ENCODE measurements at places on chromosomes 4 and X.

- DNase-seq = no peak
These were observed 3.5 kb downstream of the TMEM154 start for GRCh38 chr4:152676052-152676854.

GRCh38 chr4:95835672-95836071, 4.2 kb upstream of the PDHA2 start:
- DNase-seq = peak; percentile 27

DNA sequence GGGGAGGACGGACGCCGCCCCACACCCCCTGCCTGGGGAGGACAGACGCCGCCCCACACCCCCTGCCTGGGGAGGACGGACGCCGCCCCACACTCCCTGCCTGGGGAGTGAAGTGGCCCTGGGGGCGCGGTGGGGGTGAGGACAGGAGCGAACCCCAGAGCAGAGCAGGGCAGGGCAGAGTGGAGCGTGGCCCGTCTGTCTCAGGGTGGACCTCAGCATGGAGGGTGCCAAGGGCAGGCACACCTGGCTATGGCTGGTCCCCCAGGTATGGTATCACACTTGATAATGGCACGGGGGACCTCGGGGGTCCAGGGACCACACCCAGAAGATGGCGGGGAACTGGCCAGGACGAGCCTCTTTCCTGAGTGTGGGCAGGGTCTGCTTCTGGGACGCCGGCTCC, 9.6 kb downstream of the LRPAP1 start:
- DNase-seq = no peak

DNA sequence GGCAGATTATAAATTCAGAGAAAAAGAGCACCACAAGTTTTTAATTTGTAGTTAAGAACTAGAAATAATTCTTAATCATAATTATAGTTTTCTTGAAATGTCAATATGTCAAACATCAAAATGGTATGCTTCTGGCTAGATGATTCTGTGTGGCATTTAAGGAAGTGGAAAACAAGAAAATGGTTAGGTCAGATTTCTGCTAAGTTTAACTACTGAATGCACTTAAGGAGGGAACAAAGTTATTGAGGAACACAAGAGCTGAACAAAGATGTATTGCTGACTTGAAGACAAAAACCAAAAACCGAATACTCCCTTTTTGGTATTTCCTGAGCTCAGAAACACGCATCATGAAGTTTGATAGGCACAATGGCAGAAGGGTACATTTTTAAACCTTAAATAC, 58.7 kb upstream of the GPR34 start:
- DNase-seq = no peak

Data from ELF-1 (cell line).